ENCODE measurements at places on chromosomes 4 and X. TPM values are rescaled to one million over a fixed set of nuclear protein-coding genes. Genes with fewer than 3 reads are reported as not detected.
A peak's percentile ranks its signal among the peaks of the same experiment; 100 is the strongest.

GPR50 gene
- 0.70 TPM for total RNA-seq

GUCY1A1 gene
- total RNA-seq = 1.1 TPM

PDLIM3 gene
- 9.8 TPM for total RNA-seq

NMU gene
- total RNA-seq = 13.2 TPM

CT55 gene
- total RNA-seq = not detected

BANK1 gene
- total RNA-seq = 0.75 TPM

SYNPO2 gene
- total RNA-seq = 0.37 TPM

GRCh38 chr4:45316257-45316656 lies 589.9 kb upstream of the GNPDA2 start:
- no peak overlapping the region for H3K27ac ChIP-seq
- no peaks in the 10 kb centered on the region for H3K27me3 ChIP-seq
- H3K36me3 ChIP-seq = no peaks in the 10 kb centered on the region
- no peaks in the 10 kb centered on the region for H3K4me1 ChIP-seq
- no peak for DNase-seq

GRCh38 chr4:83238393-83239248 lies 46.0 kb downstream of the COQ2 start:
- H3K4me3 ChIP-seq = no peak overlapping the region
- no peak overlapping the region for H3K27ac ChIP-seq
- no peaks in the 10 kb centered on the region for H3K36me3 ChIP-seq

DNA sequence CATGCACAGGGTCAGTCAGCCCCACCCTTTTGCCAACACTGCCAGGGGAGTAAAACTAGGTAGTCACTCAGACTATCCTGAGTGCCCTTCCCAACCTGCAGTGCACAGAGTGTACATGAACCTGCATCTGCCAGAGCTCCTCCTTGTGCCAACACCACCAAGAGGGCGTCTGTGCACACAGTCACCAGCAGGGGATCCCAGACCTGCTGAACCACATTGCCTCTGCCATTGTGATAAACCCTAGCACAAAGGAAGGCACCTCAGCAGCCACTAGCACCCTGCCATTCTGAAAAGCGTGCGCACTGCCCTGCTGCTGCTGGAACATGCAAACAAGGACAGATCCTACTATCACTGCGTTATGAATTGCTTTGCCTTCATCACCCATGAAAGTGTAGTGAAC lies 247.8 kb upstream of the POU3F4 start:
- H3K4me3 ChIP-seq = no peak overlapping the region
- H3K4me1 ChIP-seq = no peaks in the 10 kb centered on the region
- no peaks in the 10 kb centered on the region for H3K27me3 ChIP-seq
- no peaks in the 10 kb centered on the region for H3K36me3 ChIP-seq

DNA sequence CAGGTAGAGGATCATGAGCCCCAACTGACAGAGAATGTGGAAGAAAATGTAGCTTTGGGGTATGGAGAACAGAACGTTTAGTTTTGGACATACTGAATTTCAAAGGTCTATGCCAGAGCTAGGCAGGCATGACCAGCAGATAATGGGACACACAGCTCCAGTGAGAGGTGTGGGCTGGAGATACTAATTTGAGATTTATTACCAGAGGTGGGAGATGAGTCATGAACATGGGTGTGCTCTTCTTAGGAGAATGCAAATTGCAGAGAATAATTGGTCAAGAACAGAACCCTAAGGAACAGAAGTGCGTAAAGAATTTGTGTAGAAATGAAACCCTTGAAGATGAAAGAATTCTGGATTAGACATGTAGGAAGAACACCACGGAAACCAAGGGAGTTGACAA lies 125.2 kb downstream of the PACRGL start:
- no peak overlapping the region for H3K4me3 ChIP-seq
- no peak for DNase-seq

GRCh38 chr4:146637621-146638332 lies 916 bp upstream of the POU4F2 start:
- peaks cover 4% of the 10 kb centered on the region for H3K4me1 ChIP-seq
- peaks cover 100% of the 10 kb centered on the region for H3K27me3 ChIP-seq
- peak overlapping the region; percentile 68 for H3K4me3 ChIP-seq

- no peak overlapping the region for H3K4me3 ChIP-seq
- no peak overlapping the region for H3K27ac ChIP-seq
- peak; percentile 46 for DNase-seq
- no peaks in the 10 kb centered on the region for H3K36me3 ChIP-seq
Measured at GRCh38 chrX:739611-740010, 109.0 kb downstream of the SHOX start.

DNA sequence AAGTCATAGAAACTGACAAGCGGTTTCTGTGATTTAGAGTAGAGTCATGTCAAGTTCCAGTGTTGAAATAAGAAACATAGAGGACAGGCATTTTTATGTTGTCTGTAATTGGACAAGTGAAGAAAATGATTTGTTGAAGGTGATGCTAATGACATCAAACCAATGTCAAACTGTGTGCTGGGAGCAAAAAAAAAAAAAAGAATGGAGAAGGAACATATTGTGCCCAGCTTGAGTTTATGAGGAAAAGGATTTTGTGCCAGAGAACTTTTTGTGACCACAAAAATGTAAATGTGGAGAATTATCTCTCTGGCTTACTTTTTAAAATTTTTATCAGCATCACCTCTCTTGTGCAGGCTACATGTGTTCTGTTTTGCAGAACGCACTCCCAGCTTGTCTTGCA lies 495.7 kb downstream of the RAPGEF2 start:
- H3K27ac ChIP-seq = no peak overlapping the region
- no peak for DNase-seq
- no peaks in the 10 kb centered on the region for H3K36me3 ChIP-seq

GRCh38 chr4:39365360-39365759 lies 802 bp downstream of the RFC1 start:
- DNase-seq = no peak
- no peaks in the 10 kb centered on the region for H3K4me1 ChIP-seq
- peak overlapping the region; percentile 99 for H3K4me3 ChIP-seq

GRCh38 chr4:187208651-187209050 lies 485.0 kb upstream of the FAT1 start:
- no peaks in the 10 kb centered on the region for H3K36me3 ChIP-seq
- no peak overlapping the region for H3K27ac ChIP-seq
- no peak overlapping the region for H3K4me3 ChIP-seq

DNA sequence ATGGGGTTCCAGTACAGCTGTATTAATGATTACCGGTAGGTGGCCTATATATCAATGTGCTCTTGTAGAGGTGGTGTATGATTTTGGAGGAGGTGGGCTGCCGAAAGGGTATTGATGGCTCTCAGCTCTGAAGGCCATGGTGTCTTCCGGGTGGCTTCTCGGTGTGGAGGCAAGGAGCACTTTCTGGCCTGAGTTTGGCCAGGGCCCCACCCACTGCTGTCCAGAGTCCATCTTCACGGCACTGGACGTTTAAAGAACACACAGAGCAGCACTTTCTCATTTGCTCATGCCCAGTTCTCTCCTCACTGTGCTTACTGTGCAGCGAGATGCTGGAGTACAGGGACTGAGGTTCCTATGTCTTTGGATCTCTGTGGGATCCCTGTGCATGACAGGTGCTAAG lies 16.1 kb downstream of the BST1 start:
- no peak overlapping the region for H3K27ac ChIP-seq
- H3K4me3 ChIP-seq = no peak overlapping the region
- H3K27me3 ChIP-seq = no peaks in the 10 kb centered on the region
- no peak for DNase-seq

DNA sequence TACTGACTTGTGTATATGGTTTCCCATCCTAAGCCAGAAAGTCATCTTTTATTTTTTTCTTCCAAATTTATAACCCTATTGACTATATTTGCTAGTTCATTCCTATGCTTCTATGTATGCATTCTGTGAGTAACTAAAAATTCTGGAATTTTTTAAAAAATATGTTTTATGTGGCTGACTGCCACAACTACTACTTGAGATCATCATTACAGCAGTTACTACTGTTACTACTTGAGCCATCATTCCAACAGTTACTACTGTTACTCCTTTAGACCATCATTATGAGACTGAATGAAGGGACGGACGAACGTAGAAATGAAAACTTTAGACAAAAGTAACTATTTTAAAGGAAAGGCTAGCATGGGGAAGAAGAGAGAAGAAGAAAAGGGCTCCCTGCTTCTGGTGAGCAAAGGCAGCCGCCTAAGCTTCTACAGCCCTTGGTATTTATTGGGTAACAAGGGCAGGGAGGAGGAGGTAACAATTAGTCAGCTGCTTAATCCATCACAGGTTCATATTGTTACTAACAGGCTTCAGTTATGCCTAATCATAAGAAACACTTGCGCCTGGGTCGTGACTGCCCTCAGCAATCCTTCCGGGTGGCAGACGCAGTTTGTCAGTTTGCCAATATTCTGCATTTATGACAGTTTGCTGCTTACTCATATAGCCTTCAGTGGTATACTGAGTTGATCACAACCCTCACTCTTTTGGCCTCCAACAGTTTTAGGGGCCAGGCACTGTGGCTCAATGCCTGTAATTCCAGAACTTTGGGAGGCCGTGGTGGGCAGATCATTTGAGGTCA lies 80.4 kb downstream of the PDLIM5 start:
- H3K36me3 ChIP-seq = peaks cover 16% of the 10 kb centered on the region
- no peak overlapping the region for H3K4me3 ChIP-seq
- no peaks in the 10 kb centered on the region for H3K27me3 ChIP-seq
- no peak overlapping the region for H3K27ac ChIP-seq
- H3K4me1 ChIP-seq = peaks cover 12% of the 10 kb centered on the region

GRCh38 chr4:86603311-86603885 lies 9.3 kb downstream of the PTPN13 start:
- H3K27ac ChIP-seq = no peak overlapping the region
- H3K36me3 ChIP-seq = peaks cover 9% of the 10 kb centered on the region
- DNase-seq = no peak
- H3K4me1 ChIP-seq = peaks cover 5% of the 10 kb centered on the region

DNA sequence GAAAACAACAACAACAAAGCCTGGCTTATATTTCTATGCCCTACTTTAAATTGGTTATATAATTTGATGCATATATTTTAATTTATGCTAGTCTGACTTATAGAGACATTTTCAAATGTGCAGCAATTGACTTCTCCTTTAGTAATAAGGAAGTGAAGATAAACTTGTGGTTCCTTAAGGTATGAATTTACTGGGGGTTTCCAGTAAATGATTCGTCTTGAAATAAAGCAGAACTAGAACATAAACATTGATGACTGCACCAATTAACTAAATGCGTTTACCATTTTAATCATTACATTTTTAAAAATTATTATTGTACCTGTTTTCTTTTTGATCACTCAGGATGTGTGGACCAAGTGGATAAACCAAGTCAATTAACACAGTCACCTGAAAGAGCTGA lies 99.6 kb upstream of the CCSER1 start:
- no peak overlapping the region for H3K4me3 ChIP-seq
- H3K27ac ChIP-seq = no peak overlapping the region
- peaks cover 4% of the 10 kb centered on the region for H3K4me1 ChIP-seq
- H3K27me3 ChIP-seq = peaks cover 7% of the 10 kb centered on the region
- DNase-seq = no peak
- H3K36me3 ChIP-seq = no peaks in the 10 kb centered on the region

- peak overlapping the region; percentile 60 for H3K4me3 ChIP-seq
- peaks cover 16% of the 10 kb centered on the region for H3K4me1 ChIP-seq
- no peak overlapping the region for H3K27ac ChIP-seq
- peaks cover 13% of the 10 kb centered on the region for H3K36me3 ChIP-seq
- H3K27me3 ChIP-seq = no peaks in the 10 kb centered on the region
- no peak for DNase-seq
Measured at GRCh38 chr4:140020457-140021361, 133.3 kb downstream of the MAML3 start.

DNA sequence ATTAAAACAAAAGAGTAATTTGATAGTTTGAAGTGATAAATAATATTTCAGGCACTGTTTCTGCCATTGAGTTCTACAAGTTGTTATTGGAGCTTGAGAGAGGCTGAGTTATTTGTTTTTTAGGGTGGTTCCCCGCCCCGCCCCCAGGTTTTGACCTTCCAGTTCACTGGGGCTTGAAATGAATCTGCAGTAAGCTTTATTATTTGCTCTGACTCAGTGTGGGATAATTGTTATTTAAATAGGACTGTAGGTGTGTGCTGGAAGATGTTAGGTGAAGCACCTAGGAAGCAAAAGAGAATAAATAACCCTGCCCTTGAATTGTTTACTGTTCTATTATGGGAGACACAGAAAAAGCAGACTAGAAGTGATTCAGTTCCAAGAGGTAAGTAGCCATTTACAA lies 81.2 kb upstream of the KCNIP4 start:
- no peaks in the 10 kb centered on the region for H3K27me3 ChIP-seq
- no peak for DNase-seq
- H3K27ac ChIP-seq = no peak overlapping the region

GRCh38 chr4:127856813-127857447 lies 23.8 kb upstream of the PLK4 start:
- H3K4me1 ChIP-seq = no peaks in the 10 kb centered on the region
- no peak for DNase-seq
- H3K36me3 ChIP-seq = no peaks in the 10 kb centered on the region
- no peak overlapping the region for H3K27ac ChIP-seq

DNA sequence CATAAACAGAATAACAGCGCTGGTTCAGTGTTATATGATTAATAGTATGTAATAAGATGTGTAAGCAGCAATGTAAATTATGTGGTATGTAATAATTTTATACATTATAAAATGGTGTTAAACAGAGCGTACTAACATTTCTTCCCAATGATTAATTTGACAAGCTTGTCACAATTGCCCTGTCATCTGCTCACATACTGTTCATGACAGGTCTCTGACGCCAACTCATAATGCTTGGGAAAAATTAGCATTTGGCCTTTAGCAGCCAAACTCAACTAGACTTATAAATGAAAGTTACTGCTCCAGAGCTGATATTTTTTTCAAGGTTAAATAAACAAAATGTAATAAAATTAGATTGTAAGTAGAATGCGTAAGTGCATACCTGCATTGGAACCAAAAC lies 246.8 kb downstream of the TRAM1L1 start:
- H3K4me3 ChIP-seq = no peak overlapping the region
- H3K27ac ChIP-seq = no peak overlapping the region

DNA sequence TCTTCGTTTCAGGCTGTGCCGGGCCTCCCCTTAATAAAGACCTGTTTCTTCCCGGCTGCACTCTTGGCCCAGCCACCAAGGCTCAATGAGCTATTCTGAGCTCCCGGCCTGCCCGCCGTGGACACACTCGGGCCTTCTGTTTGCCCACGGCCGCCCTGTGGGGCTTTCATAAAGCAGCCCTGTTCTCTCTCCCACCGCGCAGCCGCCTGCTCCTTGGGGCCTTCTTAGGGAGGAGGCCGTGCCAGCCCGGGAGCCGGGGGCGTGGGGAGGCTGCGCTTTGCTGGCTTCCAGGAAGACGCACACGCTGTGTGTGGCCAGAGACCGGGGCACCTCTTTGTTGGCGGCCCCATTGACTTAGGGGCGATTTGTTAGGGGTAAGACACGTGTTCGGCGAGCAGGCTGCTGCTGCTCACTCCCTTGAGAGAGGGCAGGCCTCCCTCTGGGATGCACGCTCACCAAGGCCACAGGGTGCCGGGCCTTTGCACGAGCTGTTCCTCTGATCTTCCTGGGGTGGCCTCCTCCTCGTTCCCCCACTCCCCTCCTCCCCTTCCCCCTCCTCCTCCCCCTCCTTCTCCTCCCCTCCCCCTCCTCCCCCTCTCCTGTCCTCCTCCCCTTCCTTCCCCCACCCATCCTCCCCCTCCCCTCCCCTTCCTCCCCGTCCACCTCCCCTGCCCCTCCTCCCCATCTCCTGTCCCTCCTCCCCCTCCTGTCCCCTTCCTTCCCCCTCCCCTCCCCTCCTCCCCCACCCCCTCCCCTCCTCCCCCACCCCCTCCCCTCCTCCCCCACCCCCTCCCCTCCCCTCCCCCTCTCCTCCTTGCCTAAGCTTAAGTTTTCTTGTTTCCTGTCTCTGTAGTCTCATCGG lies 11.3 kb downstream of the BLOC1S4 start:
- peak overlapping the region; percentile 75 for H3K27ac ChIP-seq
- H3K27me3 ChIP-seq = no peaks in the 10 kb centered on the region
- no peaks in the 10 kb centered on the region for H3K4me1 ChIP-seq
- peak; percentile 68 for DNase-seq
